ENCODE measurements at places on chromosomes 2 and 18.
A peak's percentile ranks its signal among the peaks of the same experiment; 100 is the strongest.

DNA sequence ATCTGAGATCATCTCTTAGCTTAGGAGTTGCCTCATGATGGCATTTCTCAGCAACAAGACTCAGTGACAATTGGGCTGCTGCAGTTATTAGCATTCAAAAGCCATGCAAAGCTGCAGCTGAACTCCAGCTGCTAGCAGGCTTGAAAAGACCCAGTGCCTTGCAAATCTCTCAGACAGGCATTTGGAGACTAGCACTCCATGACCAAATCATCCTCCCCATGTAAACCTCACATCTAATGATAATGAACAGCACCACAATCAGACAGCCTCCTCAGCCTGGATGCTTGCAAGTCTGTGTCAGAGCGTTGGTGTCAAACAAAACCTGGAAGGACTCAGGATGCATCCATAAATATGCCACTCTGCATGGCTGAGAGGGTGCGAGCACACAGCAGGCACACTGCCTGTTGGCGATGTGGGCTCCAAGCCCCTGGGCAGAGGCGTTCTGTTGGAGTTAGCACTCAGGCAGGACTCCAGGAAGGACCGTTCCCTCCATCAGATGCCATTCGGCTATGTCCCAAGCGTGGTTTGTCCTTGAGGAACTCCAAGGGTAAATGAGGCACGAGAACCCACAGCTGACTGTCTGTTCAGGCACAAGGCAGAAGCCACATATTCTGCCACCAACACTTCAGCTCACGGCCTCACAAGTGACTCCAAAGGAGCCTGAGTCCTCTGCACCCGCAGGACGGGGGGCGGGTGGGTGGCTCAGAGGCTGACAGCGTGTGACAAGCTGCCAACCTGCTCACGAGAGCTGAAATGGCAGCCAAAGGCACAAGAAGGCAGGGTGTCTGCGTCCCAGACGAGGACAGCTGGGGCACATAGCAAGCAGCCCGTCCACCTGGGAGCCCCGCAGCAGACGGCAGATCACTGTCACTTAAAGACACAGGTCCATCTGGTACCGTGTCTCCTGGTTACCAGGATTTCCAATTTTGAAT lies 183.8 kb downstream of the MYT1L start:
- DNase-seq, result no peak

- DNase-seq, result no peak
These were observed 6.3 kb upstream of the ATOH8 start for GRCh38 chr2:85747441-85747840.

GRCh38 chr2:113376253-113376912 lies 61.1 kb upstream of the ZNG1B start:
- DNase-seq, result no peak

- peak; percentile 9 for DNase-seq
These were observed 436.3 kb downstream of the CBLN2 start for GRCh38 chr18:72107647-72108383.

- no peak for DNase-seq
These were observed 47.1 kb downstream of the EFR3B start for GRCh38 chr2:25088817-25089516.

GRCh38 chr2:138919120-138919747 lies 139.0 kb upstream of the NXPH2 start:
- DNase-seq, result no peak

DNA sequence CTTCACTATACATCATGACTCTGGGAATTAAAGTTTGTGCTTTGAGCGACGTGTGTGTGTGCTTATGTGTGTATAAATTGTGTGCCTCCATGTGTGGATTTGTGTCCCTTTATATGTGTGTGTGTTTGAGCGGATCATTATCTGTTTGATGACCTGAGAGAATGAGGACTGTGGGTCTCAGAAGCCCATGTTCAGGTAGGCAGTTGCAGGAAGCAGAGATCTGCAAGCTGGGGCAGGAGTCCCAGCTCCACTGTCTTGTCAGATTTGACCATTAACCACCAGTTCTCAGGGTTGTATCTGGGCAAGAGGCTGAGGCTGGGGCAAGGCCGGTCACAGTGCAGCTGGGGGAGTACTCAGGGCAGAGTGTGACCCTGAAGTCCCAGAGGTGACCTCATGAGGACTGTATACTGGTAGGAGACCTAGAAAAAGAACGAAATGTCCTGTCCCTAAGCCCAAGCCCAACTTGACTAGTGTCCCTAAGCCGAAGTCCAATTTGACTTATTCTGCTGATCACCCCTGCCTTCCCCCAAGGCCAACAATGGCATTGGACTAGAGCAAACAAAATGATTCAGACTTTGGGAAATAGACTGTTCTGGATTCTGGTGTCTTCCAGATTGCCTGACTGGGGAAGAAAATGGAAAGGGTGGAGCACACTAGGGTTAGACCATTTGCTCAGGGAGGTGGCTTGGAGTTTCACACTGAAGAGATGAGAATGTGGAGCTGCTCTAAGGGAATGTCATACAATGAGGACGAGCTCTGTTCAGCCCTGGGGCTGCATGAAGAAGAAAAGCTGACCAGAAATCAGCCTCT lies 28.1 kb downstream of the RHOB start:
- DNase-seq, result no peak

DNA sequence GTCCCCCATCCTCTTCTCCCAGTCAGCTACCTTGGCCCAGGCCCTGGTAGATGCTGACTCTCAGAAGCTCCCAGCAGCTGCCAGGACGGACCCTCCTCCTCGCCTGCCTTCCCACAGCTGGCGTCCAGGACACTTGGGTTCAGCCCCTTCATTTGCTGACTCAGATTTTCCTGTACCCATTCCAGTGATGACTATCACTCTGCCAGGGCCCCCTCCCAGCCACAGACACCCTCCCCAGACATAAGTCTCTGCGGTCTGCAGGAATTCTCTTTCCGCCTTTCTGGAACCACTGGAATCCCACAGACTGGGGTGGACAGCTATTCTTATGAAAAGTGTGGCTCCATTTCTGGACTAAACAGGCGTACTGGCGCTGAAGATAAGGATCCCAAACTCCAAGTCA lies 260.3 kb upstream of the EPAS1 start:
- no peak for DNase-seq

DNA sequence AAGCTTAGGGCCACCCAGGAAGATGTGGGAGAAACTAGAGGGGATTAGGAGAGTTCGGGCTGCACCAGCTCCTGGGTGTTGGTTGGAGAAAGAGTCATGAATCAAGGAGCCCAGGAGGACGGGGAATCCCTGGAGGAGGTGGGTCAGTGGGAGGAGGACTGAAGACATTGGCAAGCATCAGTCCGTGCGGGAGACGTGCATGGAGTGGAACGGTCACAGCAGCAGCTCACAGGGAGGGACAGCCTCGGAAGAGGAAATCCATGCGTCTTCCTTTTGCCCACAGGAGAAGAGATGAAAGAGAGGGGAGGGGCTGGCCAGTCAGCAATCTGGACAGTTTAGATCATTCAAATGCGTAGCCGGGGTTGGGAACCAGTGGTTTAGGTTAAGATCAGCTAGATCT lies 178.6 kb downstream of the GBX2 start:
- no peak for DNase-seq

GRCh38 chr2:72979896-72980295 lies 62.6 kb downstream of the EMX1 start:
- no peak for DNase-seq

- DNase-seq, result no peak
These were observed 1.4 kb downstream of the FAM171B start for GRCh38 chr2:186695081-186695756.

- peak; percentile 71 for DNase-seq
These were observed 244.6 kb downstream of the BCL2 start for GRCh38 chr18:63074981-63075404.

- DNase-seq, result no peak
These were observed 41.9 kb downstream of the TMEM131 start for GRCh38 chr2:97953853-97954252.

GRCh38 chr2:113965644-113966043 lies 75.8 kb downstream of the ACTR3 start:
- DNase-seq, result peak; percentile 30

DNA sequence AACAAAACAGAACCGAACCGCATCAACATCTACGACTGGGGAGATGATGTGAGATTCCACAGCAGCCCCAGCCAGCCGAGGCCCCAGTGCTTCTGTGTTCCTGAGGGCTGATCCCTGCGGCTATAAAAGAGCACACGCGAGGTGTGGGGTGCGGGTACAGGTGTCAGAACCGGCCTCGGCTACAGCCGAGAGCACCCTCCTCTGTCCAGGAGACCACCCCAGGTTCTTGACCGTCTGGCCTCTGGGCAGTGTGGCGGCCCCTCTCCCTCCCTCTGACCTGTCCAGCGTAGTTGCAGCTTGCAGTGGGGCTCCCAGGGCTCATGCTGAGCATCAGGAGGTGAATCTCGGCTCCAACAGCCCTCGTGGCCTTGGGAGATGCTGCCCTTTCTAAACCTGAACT lies 23.7 kb downstream of the RTP5 start:
- no peak for DNase-seq

DNA sequence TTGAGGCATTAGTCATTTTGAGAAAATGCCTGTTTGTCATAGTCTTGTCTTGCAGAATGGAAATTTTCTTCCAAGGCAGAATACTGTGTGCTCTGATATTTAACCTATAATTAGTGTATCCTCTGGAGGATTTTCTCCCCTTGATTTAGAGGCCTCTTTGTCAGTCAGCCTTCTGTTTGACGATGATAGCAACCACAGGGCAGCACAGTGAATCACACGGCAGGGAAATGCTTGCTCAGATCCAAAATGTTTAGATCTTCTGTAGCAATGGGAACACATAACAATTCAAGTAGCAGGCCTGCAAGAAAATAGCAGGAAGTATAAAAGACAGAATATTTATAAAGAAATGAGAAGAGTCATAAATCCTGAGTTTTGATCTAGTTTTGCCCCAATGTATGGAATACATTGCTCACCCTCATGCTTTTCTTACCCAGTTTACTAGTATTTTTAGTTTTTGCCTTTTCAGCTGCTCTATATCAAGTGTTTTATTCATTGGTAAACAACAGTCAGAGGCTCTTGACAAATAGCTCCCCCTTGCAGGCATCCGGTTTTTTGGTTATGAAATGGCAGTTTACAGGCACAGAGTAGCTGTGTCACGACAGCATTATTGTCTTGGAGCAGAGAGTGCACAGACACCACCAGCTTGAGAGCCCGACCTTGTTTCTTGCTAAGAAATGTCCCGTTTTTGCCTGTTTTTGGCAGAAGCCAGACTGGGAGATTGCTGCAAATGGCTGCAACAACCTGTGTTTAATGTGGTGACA lies 185.1 kb downstream of the MYO3B start:
- DNase-seq, result no peak

- DNase-seq, result no peak
These were observed 72.7 kb downstream of the SH3RF3 start for GRCh38 chr2:109201465-109202327.

DNA sequence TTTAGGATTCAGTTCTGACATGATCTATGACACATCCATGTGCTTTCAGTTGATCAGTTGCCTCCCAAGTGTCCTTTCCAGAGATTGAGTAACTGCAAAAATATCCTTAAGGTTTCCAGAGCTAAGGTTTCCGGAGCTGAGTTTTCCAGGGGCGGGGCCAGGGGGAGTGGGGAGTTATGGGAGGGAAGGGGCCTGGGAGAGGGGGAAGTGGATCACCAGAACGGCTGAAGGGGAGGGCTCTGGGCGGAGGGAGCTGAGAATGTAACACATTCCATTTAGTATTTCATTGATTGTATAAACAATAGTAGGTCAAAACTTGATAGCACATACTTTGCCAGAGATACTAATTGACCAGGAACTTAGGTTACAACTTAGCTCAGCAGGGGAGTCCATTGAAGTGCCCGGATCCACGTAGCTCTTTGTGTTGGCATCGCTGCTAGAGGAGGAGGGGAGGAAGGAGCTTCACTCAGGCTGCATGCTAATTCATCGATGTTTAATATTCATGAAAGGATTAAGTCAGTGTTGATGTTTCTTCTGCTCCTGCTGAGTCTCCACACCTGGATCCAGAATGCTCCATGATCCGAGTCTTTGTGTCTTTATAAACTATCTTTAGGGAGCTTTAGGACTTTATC lies 289.8 kb downstream of the ALPK2 start:
- DNase-seq, result peak; percentile 38

- DNase-seq, result no peak
These were observed 300.0 kb upstream of the PIK3C3 start for GRCh38 chr18:41655074-41655473.

- no peak for DNase-seq
These were observed 32.8 kb upstream of the TNS1 start for GRCh38 chr2:218035463-218036100.

DNA sequence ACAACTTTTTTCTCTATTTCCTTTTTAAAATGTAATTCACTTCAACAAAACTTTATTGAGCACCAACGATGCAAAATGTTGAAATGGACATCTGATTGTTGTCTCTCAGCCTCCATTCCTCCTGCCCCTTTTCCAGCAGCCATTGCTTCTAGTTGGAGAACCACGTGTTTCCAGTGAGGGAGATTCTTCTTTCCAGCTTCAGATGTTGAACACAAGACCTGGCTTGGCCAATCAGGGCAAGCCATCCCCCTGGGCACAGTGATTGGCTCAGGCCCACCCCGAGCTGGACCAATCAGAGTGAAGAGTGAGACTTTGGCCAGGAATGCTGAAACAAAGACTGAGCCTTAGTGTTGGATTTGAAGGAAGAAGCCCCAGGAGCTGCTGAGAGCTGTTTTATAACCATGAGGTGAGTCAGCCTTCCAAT lies 59.0 kb downstream of the E2F6 start:
- DNase-seq, result no peak

DNA sequence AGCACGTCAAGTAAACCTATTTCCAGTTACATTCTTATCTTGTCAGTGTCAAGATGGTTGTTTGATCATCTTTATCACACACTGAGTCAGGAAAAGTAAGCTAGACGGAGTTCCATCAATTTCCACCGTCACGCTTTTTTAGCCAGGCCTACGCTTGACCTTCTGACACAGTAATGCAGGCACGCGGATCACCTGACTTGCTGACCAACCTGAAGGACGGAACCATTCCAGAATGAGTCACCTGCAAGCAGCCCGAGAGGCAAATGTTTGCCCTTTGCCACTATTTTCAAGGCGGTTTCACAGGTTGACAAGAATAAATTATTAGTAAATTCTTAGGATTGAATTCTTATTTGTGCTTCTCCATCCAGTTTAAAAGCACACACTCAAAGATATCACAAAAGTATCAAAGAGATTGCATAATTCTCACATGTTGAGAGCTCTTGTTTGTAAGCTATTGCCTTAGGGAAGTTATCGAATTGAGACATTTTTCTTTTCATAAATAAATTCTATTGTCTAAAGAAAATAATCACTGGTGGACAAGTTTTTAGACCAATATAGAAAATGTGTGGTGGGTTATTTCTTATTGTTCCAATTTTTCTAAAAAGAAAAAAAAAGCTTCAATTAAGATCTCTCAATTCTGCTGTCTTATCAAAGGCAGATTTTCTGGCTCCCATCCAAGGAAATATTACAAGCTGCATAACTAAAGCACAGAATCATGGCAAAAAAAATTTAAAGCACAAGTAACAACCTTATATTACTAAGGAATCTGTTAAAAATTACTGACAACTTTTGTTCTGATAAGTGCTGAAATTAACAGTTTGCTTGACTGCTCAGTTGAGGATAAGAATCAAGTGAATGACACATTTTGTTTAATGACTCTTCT lies 31.9 kb downstream of the UXS1 start:
- DNase-seq, result no peak

GRCh38 chr2:123870206-123870880 lies 154.7 kb upstream of the CNTNAP5 start:
- no peak for DNase-seq

All from neural crest cell (in vitro differentiated cells).